ENCODE measurements at places on chromosomes 7 and 10. TPM values are rescaled to one million over a fixed set of nuclear protein-coding genes. Genes with fewer than 3 reads are reported as not detected.

The AKR1C3 gene
- 40.1 TPM for total RNA-seq

The IFIT2 gene
- total RNA-seq = 1.7 TPM

The PAPSS2 gene
- 50.6 TPM for total RNA-seq

The RPP30 gene
- 41.5 TPM for total RNA-seq

The ZDHHC6 gene
- total RNA-seq = 29.4 TPM

The HOXA5 gene
- total RNA-seq = 5.9 TPM

The EPO gene
- not detected for total RNA-seq

The MYO1G gene
- under 0.01 TPM for total RNA-seq

The EGFR gene
- total RNA-seq = 1.5 TPM

The CCDC3 gene
- 2.2 TPM for total RNA-seq

The SP8 gene
- total RNA-seq = not detected

The NUTM2B gene
- total RNA-seq = 0.09 TPM

The AEBP1 gene
- 3.3 TPM for total RNA-seq

The GPR146 gene
- 40.0 TPM for total RNA-seq

The LRIT1 gene
- total RNA-seq = not detected

The SEC23IP gene
- 35.1 TPM for total RNA-seq

The SUGCT gene
- total RNA-seq = 3.4 TPM

The SEC31B gene
- 5.4 TPM for total RNA-seq

The GNAT3 gene
- not detected for total RNA-seq

Data from endothelial cell of coronary artery (primary cell).